ENCODE measurements at places on chromosomes 7 and 10. TPM values are rescaled to one million over a fixed set of nuclear protein-coding genes. Genes with fewer than 3 reads are reported as not detected.

DNA sequence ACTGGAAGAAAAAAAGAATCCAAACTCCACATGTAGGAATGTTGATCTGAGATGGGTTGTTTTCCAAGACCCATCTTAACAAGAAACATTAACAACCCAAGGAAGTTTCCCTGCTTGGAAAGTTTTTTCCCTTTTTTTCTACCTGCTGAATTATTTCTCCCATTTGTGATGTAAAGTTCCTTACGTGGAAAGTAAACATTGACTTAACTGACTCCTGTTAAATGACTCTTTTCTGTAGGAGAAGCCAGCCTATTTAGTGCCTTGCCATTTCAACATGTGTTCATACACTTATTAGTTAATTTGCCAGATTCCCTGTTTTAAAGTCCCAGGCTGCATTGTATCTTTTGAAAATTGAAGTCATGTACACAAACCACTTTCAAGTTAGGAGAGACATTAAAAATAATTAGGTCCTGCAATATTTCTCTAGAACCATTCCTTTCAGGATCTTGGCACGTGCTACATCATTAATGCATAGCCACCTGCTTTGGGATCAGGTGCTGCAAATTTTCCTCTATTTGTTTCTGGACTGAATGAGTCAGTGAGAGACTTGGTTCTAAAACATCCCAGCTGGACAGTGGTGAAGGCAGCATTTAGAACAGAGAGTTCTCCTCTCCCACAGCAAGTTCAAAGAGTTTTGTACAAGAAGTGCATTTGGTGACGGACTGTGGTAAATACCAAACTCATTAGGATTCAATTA is 698.5 kb downstream of the SUGCT start:
- DNase-seq: no peak

DNA sequence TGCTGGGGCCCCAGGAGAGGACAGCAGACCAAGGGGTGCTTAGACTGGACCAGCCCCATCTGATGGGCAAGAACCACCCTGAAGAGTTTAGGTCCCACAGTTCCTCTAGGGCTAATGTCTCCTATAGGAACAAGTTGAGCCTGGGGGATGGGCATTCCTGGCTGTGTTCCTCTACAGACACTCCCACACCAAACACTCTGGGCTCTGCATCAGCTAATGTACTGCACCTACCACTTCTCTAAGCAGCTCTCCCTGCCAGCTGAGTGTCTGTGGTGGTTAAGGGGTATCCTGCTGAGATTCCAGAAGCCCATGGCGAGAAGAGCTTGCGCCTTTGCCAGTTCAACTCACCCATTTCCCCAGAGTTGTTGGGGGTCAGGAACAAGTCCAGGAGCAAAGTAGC is 284.1 kb upstream of the CSTF2T start:
- DNase-seq: no peak

DNA sequence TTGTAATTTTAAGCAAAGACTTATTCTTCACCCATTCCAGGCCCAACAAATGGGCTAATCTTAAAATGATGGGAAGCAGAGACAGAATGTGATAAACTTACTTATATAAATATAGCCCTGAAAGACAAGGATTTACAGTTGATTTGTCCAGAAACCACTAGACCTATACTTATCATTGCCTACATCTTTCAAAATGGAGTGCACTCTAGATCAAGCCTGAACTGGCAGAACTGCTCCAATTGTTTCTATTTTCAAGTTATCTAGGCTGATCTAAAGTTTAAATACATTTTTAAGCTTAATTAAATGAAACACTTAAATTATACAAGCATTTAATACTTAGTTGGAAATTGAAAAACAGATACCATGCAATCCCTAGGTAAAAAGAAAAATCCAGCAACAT is 24.9 kb upstream of the PALS2 start:
- DNase-seq: no peak

- no peak for DNase-seq
These were observed 33.1 kb upstream of the EPC1 start for GRCh38 chr10:32379950-32380551.

DNA sequence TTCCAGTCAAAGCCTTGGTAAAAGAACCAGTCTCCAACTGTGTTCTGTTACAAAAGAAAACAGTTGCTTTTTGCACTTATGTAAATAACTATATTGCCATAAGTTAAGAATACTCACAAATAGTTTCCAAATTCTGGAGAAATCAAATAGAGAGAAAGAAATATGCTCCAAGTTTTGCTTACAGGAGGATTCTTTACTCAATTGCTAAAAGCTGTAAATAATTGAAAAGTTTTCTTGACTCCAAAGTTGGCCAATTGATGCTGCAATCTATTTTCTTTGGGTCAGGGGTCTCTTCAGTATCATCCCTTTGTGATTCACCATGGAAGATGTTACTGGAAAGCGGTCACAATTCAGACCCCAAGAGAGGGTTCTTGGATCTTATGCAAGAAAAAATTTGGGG is 36.0 kb downstream of the NEURL1 start:
- no peak for DNase-seq

DNA sequence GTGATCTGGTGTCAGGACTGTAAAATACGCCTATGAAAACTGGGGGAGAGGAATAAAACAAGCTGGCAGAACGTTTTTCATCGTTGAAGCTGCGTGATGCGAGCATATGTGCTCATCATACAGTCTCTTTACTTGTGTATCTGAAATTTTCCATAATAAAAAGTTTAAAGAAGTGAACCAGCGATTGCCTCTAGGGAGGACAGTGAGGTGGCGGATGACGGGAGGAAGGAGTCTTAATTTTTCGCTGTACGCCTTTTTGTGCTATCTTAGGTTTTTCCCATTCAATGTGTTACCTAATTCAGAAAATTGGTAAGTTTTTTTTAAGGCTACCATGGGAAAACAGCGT is 891 bp upstream of the WAPL start:
- no peak for DNase-seq

DNA sequence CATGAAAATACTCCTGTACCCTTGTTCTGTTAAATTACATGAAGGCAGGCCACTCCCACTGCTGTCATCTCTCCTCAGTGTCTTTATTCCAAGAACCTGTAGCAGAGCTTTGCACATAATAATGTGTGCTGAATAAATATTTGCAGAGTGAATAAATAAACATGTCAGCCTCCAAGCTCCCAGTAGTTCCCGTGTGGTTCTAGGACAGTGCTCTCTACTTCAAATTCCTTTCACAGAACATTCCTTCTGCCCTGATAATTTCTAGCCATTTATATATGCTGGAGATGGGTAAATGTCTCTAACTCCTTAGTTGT is 20.3 kb upstream of the HYAL4 start:
- no peak for DNase-seq

DNA sequence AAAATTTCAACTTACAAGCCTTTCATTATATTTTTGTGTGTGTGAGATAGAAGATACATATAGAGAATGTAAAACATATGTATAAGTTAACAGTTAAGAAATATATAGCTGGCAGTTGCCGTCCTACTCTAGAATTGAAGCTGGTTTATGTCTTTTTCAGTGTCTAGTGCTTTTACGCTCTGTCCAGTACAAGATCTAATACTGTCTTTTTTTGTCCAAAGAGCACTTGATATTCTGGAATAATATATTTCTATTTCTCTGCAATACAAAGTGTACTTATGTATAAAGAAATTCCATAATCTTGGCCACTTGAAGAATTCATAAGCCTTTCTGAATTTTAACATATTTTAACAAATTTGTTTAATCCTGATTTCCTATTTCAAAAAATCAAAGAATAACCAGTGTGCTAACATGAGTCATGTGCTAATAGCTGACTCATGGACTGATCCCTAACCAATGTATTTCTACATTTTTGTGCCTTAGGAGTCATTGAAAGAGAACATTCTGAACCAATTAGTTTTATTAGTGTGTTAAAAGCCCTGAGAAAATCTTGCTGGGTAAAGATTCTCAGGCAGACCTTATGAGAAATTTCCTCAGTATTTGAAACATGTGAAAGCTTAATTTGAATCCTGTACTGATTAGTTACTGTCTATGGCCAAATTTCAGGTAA is 73.2 kb upstream of the CCAR1 start:
- DNase-seq: no peak

- DNase-seq: no peak
These were observed 217.4 kb downstream of the DGKB start for GRCh38 chr7:14685167-14685566.

- DNase-seq: no peak
These were observed 479.6 kb downstream of the GATA3 start for GRCh38 chr10:8534096-8534495.

GRCh38 chr10:80205477-80206276 is at the start of gene ANXA11:
Gene ANXA11, minus strand, starts transcription at chr10:80205537. Its CDS starts 32,676 bp downstream, at chr10:80172861.
- DNase-seq: peak; percentile 95

DNA sequence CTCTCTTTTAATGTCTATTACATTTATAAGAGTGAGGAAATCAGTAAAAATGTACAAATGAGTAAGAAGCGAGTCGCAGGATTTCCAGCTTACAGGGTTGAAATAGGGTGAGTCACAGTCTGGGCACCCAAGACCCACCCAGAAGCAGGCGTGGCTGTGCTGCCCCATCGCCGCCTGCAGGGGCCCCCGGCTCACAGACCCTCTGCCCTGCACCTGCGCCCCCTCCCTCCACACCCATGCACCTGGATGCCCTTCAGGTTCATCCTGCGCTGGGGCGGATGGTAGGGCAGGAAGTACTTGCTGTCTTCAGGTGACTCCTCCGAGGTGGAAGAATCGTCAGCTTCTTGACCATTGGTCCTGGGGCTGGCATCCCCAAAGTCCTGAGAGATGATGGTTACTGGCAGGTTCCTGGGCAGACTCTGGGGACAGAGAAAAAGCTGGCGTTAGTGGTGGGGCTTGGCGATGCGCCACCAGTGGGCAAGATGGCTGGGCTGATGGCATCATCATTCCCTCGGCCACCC is 90.2 kb upstream of the GNA12 start:
- DNase-seq: peak; percentile 65

GRCh38 chr7:101332026-101332425 is 10.4 kb upstream of the IFT22 start:
- DNase-seq: no peak

GRCh38 chr10:99917963-99918825 is 91.6 kb downstream of the DNMBP start:
- no peak for DNase-seq

DNA sequence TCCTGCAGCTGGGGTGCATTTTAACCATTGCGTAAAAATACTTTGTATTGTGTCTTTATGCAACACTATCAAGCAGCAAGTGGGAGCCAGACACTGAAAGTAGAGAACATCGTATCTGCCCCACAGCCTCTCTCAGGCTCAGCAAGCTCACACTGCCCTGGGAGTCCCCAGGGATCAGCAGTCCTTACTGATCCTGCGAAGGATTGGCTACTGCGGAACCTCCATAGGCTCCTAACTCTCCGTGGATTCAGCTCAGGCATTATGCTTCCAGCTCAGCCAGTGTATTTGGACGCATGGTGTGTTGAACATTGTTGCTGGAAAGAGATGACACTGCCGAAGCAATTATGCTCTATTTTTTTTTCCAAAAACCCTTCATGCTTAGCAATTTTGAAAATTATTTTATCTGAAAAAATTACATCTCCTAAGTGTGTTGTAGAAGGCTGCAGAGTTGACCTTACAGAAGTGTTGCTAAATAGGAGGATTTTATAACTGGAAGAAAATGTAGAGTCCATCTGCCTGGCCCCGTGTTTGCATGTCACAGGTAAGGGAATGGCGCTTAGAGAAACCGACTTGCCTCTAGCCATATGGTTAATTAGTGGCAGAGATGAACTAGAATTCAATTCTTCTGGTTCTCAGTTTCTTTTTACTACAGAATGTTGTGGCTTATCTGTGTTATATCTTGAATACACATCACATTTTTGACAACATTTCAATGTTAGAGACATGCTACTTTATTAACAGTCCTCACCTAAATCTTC is 276.4 kb upstream of the COBL start:
- no peak for DNase-seq

- no peak for DNase-seq
These were observed 70.1 kb downstream of the AMZ1 start for GRCh38 chr7:2757904-2758672.

GRCh38 chr7:33243319-33243881 is 114.0 kb downstream of the BBS9 start:
- DNase-seq: no peak

GRCh38 chr10:60597513-60597912 is 180.8 kb upstream of the CDK1 start:
- no peak for DNase-seq

- no peak for DNase-seq
These were observed 13.1 kb upstream of the ZMIZ2 start for GRCh38 chr7:44735403-44736165.

- no peak for DNase-seq
These were observed 19.5 kb downstream of the CPVL start for GRCh38 chr7:29126804-29127203.

DNA sequence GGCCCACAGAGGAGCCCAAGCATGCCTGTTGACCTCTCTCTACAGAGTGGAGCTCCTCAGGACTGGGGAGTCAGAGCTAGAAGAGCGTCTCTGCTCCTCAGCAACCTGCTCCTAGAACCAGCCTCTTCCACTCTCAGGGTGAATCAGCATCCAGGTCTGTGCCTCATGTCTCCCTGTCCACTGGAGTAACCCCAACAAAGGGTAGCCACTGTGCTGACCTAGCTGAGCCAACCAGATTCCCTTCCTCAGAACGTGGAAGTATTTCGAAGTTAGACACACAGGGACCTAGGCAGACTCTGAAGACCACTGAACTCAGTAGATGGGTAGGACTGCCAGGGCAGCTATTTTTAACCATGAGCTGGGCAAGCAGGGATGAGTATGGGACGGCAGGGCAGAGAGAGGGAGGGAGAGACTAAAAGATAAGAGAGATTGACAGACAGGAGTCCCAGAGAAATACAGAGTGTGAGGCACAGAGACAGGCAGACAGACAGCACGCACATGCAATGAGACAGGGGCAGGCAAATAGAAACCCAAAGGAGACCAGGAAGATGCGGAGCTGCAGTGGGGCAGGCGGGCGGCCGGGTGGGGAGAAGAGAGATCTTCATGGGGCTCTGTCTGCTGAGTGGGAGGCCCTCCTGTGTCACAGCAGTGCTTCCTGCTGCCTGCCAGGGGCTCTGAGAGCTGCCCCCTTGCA is 56.7 kb downstream of the OSBPL3 start:
- DNase-seq: no peak

DNA sequence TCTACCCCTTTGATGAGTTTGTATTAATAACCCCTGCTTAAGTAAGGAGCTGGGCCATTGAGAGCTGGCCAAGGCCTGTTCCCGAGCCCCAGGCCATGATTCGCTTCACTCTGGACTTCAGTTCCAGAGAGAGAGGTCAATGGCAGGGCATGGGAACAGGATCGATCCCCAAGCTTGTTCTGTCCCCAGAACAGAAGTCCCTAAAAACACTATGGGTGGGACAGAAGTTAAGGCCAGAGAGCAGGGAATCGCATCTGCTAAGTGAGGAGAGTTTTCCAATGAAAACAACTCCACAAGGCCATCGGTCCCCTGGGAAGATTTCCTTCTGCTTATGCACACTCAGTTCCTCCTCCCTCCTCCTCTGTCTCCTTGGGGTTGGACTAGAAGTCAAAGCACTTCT is 159.6 kb downstream of the LSM5 start:
- DNase-seq: no peak

Gene KAZALD1
- total RNA-seq: 1.9 TPM

Gene PIP
- total RNA-seq: not detected

Gene DYNC1I1
- 4.3 TPM for total RNA-seq

Gene STEAP4
- total RNA-seq: 94.1 TPM

Gene ASZ1
- total RNA-seq: not detected

Gene SH2D4B
- 0.35 TPM for total RNA-seq

All from mesenteric fat pad (tissue), 1 donor.